ENCODE measurements at places on chromosomes 1 and 21. TPM values are rescaled to one million over a fixed set of nuclear protein-coding genes. Genes with fewer than 3 reads are reported as not detected.

DNA sequence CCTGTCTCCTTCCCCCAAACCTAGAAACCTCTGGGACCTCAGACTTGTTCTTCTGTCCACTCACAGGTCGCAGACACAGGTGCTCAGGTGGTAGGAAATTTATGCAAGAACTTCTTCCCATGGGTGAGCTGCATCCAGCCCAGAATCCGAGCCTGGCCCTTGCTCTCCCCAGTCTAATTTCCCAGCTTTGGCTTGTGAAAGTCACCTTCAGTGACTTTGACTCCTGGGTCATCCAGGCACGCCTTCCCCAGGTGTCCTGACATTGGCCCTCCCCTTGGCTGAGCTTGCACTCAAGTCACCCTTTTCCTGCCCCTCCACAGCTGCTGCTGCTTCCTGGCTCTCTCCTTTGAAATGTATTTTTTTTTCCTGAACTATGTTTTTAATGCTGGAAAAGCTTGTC lies 6.6 kb downstream of the IPO13 start:
- no peak for DNase-seq

DNA sequence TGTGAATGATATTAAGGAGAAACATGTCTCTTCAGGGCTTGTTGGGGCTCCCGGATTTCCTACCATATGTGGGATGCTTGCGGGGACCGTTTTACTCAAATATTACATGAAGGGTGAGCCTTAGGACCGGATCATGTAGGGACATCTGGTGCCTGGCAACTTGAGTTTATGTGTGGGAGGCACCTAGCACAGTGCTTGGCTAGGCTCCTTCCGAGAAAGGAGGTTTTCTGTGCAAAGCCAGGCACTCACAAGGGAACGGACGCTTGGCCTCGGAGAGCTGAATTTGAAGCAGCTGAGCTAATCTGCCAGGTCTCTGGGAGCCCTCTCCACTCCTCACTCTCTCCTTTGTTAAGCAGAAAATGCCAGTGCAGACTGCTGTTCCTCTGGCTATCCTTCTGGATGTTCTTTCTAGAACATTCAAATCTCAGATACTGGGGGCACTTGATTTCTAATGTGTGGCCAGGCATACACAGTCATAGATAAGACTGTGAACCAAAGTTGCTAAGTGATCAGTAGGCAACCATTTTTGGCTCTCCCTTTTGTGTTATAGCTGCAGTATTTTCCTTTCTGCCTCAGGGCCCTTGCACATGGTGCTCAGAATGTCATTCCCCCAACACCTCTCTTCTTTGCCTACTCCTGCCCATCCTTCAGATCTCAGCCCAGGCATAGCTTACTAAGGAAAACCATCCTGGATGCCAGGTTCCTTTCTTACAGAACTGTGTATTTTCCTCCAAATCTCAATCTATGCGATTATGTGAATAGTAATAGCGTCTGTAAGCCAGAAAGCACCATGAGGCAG lies 216.6 kb upstream of the CSF3R start:
- DNase-seq, result no peak

- DNase-seq, result no peak
Measured at GRCh38 chr1:4734791-4735190, 80.4 kb downstream of the AJAP1 start.

- no peak for DNase-seq
Measured at GRCh38 chr1:190663962-190664361, 186.3 kb upstream of the BRINP3 start.

DNA sequence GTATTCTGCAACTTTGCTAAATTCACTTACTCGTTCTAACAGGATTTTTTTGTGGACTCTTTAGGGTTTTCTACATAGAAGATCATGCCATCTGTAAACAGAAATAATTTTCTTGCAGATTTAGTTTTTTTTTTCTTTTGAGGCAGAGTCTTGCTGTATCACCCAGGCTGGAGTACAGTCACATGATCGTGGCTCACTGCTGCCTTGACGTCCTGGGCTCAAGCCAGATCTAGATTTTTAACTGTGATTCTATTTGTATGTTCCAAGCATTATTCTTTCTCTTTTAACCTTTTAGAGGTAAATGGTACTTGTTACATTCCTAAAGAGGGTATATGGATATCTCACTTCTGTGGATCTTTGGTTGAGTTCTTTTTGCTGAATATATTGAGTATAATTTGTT lies 18.6 kb downstream of the FABP3 start:
- no peak for DNase-seq

Gene WNT9A
- total RNA-seq, result 0.73 TPM

DNA sequence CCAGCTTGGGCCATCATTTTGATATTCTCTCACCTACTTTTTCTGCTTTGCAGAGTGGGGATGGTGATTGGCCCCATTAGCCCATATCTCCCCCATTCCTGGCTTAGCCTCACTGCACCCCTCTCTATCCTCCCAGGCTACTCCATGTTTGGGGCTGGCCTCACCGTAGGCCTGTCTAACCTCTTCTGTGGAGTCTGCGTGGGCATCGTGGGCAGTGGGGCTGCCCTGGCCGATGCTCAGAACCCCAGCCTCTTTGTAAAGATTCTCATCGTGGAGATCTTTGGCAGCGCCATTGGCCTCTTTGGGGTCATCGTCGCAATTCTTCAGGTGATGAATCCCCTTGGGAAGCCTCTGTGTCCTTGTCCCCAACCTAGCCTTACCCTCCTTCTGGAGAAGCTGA lies 2.1 kb upstream of the B4GALT2 start:
- DNase-seq, result peak; percentile 30

GRCh38 chr1:8538502-8538901 lies 220.6 kb downstream of the SLC45A1 start:
- DNase-seq, result no peak

Gene RNU1-4
- total RNA-seq, result 4,572 TPM

DNA sequence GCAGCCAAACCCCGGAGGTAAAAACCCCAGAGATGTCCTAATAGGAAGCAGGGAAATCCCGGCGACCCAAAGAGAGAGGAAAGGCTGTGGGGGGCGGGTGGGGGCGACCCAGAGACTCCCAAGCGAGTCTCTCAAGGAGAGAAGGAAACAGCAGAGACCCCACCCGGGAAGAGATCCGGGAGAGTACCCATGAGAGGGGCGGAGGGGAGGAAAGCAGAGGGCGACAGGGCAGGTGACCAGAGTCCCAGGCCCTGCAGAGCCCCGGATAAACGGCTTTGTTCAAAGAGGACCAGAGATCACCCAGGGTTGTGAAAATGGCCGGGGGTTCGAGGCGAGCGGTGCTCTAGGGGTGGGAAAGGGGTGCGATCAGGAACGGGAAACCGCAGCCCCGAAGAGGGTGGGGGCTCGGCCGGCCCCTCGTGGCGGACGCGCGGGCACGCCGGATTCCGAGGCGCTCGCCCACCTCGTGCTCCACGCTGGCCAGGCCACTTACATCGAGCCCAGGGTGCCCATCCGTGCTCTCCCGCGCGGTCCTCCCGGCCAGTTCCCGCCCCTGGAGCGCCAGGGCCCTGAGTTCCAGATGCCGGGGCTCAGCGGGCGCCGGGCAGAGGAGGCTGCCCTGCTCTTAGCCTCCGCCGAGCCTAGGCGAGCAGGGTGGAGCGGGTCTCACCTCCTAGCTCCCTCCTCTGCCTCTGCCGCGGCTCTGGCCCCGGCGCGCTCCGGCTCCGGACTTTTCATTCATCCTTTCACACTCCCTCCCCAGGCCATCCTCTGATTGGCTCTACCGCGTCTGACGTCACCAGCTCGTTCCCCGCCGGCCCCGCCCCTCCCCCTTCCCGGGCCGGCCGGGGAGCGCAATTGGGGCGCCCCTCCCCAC lies 52.3 kb downstream of the RHBG start:
- peak; percentile 86 for DNase-seq

- no peak for DNase-seq
Measured at GRCh38 chr1:30764939-30765555, 7.5 kb upstream of the LAPTM5 start.

GRCh38 chr1:6108937-6109614 lies 63.4 kb downstream of the KCNAB2 start:
- peak; percentile 65 for DNase-seq

- no peak for DNase-seq
Measured at GRCh38 chr1:157034137-157034800, 11.3 kb downstream of the ARHGEF11 start.

GRCh38 chr1:158095737-158096335 lies 84.9 kb upstream of the CD1D start:
- DNase-seq, result no peak

- DNase-seq, result no peak
Measured at GRCh38 chr1:63758791-63759190, 15.0 kb upstream of the ROR1 start.

- DNase-seq, result no peak
Measured at GRCh38 chr1:157438613-157439012, 113.7 kb downstream of the FCRL5 start.

Gene RBM34
- 50.6 TPM for total RNA-seq

Gene ZMYND12
- 1.4 TPM for total RNA-seq

GRCh38 chr1:220182111-220182510 lies 88.2 kb downstream of the IARS2 start:
- no peak for DNase-seq

Gene CSMD2
- total RNA-seq, result 0.32 TPM

DNA sequence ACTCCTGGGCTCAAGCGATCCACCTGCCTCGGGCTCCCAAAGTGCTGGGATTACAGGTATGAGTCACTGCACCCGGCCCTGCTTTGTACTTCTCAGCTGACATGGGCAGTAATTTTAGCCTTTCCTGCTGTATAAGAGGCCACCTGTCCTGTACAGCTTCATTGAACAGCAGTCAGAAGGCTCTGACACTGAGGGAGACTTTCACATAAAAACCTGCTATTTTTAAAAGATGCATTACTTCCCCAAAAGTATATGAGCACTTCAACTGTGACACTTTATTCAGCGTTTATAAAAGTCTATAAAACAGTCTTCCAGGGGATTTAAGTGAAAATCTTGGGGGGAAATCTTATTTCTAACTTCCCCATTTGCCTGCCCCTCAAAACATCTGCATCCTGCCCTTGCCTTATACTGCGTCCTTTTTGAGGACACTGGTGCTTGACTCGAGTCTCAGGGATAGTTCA lies 17.6 kb downstream of the RNU5D-1 start:
- no peak for DNase-seq

DNA sequence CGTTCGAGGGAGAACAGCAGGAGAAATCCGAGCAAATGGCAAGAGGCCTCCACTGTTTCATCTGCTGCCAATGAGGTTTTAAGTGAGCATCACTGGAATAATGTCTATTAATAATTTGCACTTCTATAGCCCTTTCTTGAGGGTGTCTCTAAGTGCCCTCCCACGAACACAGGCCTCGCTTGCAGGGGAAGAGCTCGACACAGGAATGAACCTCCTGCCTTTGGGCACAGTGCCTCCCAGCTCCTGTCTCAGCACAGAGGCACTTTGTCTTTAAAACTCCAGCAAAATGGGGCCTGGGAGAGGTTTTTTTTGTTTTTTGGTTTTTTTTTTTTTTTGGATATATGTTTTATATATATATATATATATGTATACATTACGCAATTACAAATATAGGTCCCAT lies 56.6 kb downstream of the OLIG1 start:
- DNase-seq, result no peak

DNA sequence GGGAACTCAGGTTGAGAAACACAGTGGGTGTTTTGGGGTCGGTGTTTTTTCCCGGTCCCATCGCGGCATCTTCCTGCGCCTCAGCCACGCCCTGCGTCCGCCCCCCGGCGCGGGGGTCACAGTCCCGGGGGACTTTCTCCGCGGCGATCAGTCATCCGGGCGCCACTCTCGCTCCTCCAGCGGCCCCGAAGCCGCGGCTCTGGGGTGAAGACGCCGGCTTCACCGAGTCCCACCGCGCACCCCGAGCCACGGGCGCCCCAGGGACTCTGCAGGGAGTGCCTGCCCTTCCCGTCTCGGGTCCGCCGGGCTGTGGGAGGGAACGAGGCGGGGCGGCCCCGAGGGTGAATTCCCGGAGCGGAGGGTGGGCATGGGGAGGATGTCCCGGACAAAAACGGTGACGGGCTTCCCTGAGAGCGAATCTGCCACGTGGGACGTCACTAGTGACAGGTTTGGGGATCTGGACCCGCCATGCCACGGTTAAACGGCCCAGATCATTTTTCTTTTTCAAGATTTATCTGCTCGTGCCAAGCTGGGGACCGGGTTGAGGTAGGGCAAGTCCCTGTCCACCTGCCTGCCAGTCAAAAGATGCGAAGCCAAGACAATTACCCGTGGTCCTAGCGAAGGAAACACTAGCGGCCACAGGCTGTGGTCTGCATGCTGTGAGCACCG lies 717 bp upstream of the BATF3 start:
- DNase-seq, result peak; percentile 73

DNA sequence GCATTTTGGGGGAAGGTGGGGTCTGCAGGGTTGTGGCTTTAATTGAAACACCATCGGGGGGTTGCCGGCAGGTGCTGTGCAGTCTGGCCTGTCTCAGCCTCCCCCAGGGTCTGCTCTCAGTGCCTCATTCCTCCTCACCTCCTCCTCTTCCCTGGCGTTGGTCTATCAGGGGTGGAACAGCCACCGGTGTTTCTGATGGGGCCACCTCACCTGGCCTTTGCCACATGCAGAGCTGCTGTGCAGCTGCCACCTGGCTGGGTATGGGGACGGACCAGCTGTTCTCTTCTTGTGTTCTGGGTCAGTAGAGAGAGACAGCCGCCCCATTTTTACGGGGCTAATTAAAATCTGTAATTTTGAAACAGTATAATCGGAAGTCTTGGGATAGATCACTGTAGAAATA lies 53.9 kb downstream of the SPSB1 start:
- no peak for DNase-seq

Gene CLIC6
- total RNA-seq, result 6.8 TPM

- no peak for DNase-seq
Measured at GRCh38 chr21:42666023-42666747, 12.8 kb downstream of the PDE9A start.

DNA sequence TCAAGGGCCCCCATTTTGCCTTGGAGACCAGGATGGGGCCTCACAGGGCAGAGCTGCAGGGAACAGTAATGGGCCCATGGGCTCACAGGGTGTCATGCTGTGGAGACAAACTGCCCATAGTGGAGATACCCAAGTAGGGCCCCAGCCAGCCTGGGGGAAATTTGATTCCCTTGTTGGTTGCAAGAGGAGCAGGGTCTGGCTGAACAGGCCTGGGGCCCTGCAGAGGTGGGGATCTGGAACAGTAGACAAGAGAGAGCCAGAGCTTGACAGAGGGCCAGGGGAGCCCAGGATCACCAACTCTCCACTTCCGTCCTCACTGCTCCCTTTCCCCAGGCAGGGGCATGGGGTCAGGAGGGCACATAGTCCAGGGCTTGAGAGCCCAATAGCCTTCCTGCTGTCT lies 8.7 kb downstream of the S100B start:
- DNase-seq, result no peak

GRCh38 chr1:49331066-49331852 lies 554.6 kb upstream of the BEND5 start:
- no peak for DNase-seq

Gene ADGRB2
- 16.1 TPM for total RNA-seq

Gene LYPD8
- total RNA-seq, result not detected

Gene CRYBG2
- total RNA-seq, result not detected

DNA sequence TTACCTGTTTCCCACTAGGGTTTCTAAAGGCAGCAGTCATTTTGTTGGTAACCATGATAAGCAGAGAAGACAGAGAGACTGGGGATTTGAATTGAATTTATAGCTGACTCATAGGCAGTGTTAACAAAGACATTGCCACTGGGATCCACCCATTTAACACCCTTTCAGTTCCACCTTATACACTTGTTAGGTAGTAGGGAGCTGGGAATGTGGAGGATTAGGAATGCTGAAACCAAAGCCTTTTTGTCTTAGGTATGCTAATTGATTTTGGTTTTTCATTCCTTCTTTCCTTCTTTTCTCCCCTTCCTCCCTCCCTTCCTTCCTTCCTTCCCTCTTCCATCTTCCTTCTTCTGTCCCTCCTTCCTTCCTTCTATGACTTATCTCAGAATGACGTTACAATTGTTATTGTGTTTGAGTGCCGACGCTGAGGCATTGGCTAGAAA lies 7.5 kb upstream of the EVI5 start:
- no peak for DNase-seq
